ENCODE measurements at places on chromosomes 6 and 20.

- H3K27ac ChIP-seq: no peak overlapping the region
- peaks cover 6% of the 10 kb centered on the region for H3K4me1 ChIP-seq
- H3K4me3 ChIP-seq: no peak overlapping the region
- H3K36me3 ChIP-seq: no peaks in the 10 kb centered on the region
- DNase-seq: no peak
These were observed 112.8 kb downstream of the SAMD5 start for GRCh38 chr6:147621263-147621662.

- no peak for DNase-seq
- no peaks in the 10 kb centered on the region for H3K27me3 ChIP-seq
- H3K27ac ChIP-seq: no peak overlapping the region
These were observed 14.8 kb downstream of the FAXC start for GRCh38 chr6:99334526-99335127.

DNA sequence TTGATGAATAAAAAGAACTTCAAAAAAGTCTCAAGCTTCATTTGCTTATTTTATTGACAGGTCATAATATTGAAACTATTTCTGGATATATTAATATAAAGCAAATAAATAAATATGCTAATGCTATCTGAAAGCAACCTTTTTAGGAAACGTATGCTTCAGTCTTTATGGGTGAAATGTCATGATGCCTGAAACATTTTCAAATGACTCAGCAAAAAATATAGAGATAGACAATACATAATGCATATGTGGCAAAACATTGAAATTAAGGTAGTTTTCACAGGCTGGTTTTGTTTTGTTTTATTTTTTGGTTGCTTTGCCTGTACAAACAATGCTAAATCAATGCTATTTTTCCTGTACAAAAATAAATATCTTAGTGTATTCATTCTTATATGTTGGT, 194.4 kb upstream of the PLCB4 start:
- no peak overlapping the region for H3K4me3 ChIP-seq
- H3K36me3 ChIP-seq: no peaks in the 10 kb centered on the region
- no peak overlapping the region for H3K27ac ChIP-seq
- H3K27me3 ChIP-seq: no peaks in the 10 kb centered on the region
- no peak for DNase-seq

GRCh38 chr6:111837007-111837406, 36.2 kb downstream of the FYN start:
- H3K4me1 ChIP-seq: peaks cover 35% of the 10 kb centered on the region
- DNase-seq: no peak
- no peak overlapping the region for H3K4me3 ChIP-seq
- H3K27me3 ChIP-seq: no peaks in the 10 kb centered on the region

DNA sequence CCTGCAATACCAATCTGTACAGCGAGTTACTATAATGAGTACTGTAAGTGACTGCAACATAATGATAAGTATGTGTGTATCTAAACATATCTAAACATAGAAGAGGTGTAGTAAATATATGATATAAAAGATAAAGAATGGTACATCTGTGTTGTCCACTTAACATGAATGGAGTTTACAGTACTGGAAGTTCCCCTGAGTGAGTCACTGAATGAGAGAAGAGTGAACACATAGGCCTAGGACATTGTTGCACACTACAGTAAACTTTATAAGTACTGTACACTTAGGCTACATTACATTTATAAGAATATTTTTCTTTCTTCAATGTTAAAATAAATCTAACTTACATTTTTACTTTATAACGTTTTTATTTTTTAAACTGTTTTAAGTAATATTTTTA, 380.4 kb downstream of the MMUT start:
- no peaks in the 10 kb centered on the region for H3K27me3 ChIP-seq
- H3K27ac ChIP-seq: no peak overlapping the region
- no peak for DNase-seq

DNA sequence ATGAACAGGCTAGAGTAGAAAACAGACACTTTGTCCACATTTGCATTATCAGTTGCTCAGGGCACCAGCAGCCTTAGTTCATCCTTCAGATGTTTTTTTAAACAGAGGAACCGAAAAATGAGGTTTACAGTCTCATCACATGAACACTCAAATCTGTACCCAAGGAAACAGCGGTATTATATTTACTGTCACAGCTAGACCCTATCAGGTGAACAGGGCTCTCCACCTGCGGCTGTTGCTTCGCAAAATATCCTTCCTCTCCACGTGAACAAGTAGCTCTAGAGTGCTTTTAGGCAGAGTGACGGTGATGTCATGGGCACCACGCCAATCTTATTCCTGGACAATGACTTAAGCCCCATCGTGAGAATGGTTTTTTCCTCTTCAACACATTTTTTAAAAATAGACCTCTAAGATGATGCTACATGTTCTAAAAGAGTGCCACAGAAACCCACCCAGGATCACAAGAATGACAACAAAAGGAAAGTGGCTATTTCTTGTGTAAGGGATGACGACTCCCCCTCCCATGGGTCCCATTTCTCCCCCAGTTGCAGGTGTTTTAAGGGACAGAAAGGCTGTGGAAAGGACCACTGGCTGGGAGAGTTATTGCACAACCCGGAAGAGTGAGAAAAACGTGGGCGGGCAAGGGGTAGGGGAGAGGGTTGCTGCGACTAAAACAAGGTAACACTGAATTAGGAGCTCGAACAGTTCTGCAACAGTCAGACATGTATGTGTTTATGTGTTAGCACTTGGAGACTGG, 77.7 kb downstream of the EFHC1 start:
- DNase-seq: no peak
- H3K4me1 ChIP-seq: no peaks in the 10 kb centered on the region
- no peak overlapping the region for H3K27ac ChIP-seq
- H3K27me3 ChIP-seq: no peaks in the 10 kb centered on the region

DNA sequence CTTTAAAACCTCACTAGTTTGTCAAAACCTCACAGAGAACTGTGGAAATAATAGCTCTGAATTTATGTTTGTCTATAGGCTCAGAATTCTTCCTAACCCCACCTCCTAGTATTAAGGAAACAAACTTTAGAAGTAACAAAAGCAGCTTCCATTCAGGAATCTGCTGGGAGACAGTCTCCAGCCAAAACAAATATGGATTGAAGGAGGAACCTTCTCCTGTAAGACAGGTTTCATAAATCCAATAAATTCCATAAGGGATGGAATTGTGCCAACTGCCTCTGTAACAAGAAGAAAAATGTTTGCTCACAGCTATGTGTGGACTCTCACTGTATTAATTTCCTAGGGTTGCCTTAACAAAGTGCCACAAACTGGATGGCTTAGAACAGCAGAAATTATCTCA, 7.5 kb downstream of the SYCP2 start:
- no peak overlapping the region for H3K4me3 ChIP-seq
- no peaks in the 10 kb centered on the region for H3K27me3 ChIP-seq
- H3K36me3 ChIP-seq: no peaks in the 10 kb centered on the region
- H3K4me1 ChIP-seq: peaks cover 13% of the 10 kb centered on the region

GRCh38 chr6:44617416-44617815, 229.9 kb downstream of the CDC5L start:
- no peaks in the 10 kb centered on the region for H3K4me1 ChIP-seq
- H3K27ac ChIP-seq: no peak overlapping the region
- no peak for DNase-seq

GRCh38 chr6:17165383-17165782, 63.5 kb downstream of the STMND1 start:
- no peak overlapping the region for H3K27ac ChIP-seq
- peaks cover 3% of the 10 kb centered on the region for H3K36me3 ChIP-seq
- H3K4me3 ChIP-seq: no peak overlapping the region
- peaks cover 2% of the 10 kb centered on the region for H3K27me3 ChIP-seq
- DNase-seq: no peak
- peaks cover 6% of the 10 kb centered on the region for H3K4me1 ChIP-seq

DNA sequence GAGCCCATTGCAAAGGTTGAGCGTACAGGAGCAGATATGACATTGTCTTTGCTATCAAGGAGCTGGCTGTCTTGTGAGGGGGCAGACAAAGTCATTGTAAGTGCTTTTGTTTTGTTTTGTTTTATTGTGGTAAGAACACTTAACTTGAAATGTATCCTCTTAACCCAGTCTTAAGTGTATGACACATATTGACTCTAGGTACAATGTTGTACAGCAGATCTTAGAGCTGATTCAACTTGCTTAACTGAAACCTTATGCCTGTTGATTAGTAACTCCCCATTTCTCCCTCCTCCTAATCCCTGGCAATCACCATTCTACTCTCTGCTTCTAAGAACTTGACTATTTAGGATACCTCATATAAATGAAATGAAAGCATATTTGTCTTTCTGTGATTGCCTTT, 429.0 kb downstream of the BMP2 start:
- no peak for DNase-seq
- no peak overlapping the region for H3K4me3 ChIP-seq
- peaks cover 6% of the 10 kb centered on the region for H3K27me3 ChIP-seq
- no peaks in the 10 kb centered on the region for H3K36me3 ChIP-seq

GRCh38 chr6:92354270-92354829, 1065.0 kb downstream of the EPHA7 start:
- DNase-seq: no peak
- no peaks in the 10 kb centered on the region for H3K4me1 ChIP-seq
- H3K4me3 ChIP-seq: no peak overlapping the region

DNA sequence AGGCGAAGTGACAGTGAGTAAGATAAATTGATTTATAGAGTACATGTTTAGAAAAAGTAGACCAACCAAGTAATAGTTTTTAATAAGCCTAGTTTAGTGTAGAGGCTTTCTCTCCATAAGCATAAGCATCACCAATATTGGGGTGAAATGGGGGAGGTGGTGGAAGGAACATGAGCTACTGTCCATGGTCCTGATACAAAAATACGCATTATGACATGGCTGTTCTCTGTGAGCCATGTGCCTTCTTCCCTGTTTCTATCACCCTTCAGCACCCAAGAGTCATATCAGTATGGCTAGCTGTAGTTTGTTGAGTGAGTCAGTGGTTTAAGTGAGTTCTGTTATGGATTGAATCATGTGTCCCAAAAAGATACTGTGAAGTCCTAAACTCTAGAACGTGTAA, 150.8 kb downstream of the EDN1 start:
- H3K4me1 ChIP-seq: no peaks in the 10 kb centered on the region
- H3K27me3 ChIP-seq: peaks cover 14% of the 10 kb centered on the region
- no peaks in the 10 kb centered on the region for H3K36me3 ChIP-seq
- no peak overlapping the region for H3K27ac ChIP-seq
- DNase-seq: no peak
- H3K4me3 ChIP-seq: no peak overlapping the region

DNA sequence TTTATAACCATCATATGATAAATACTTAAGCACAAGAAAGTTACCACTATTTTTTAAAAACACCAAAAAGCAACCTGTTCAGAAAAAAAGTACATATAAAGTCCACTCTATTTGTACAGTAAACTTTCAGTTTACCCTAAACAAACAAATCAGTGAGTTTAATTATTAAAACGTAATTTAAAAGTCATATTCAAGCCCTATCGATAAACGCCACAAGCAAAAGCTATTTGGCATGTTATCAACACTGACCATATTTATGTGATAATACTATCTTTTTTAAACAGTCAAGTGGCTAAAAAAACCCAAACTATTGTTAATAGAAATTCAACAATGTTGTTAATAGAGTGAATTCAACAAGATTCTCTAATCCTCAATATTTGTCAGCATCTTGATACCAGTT, 1.9 kb downstream of the KATNA1 start:
- DNase-seq: no peak
- H3K4me3 ChIP-seq: peak overlapping the region; percentile 47
- peaks cover 16% of the 10 kb centered on the region for H3K27me3 ChIP-seq
- H3K27ac ChIP-seq: no peak overlapping the region

DNA sequence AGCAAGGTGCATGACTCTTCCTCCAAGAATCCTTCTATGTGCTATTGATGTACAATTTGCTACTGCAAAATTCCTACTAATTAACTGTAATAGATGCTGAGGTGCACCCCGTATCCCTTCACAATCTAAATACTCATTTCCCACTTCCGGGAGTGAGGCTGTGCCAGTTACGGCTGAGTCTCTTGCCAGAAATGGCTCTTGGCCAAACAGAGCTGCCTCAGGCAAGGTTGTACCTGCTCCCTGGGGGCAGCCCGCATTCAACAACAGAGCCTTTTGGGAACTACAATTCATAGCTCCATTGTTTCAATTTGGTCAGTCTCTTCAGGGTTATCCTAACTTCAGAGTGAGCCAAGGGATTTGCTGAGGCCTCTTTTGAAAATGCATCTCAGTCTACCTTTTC, 789.8 kb upstream of the MAP3K7 start:
- no peaks in the 10 kb centered on the region for H3K36me3 ChIP-seq
- H3K27me3 ChIP-seq: no peaks in the 10 kb centered on the region
- H3K27ac ChIP-seq: no peak overlapping the region
- no peak overlapping the region for H3K4me3 ChIP-seq

DNA sequence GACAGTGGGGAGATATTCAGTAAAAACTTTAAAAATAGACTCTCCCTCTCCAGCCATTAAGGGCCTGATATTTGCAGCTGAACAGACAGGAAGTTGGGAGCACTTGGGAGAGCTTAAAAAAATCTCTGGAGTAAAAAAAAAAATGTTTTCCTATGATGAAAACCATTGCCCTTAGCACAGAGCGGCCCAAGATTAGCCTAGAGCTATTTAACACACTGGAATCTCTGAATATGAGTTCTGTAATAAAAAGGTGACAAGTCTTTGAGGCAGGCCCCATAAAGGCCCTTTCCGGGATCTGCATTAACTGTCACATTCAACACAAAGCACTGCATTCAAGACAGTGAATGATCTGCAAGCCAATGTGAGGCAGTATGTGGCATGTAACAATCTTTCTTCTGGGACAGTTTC, 393.7 kb downstream of the ZFAND3 start:
- H3K27me3 ChIP-seq: no peaks in the 10 kb centered on the region
- no peaks in the 10 kb centered on the region for H3K36me3 ChIP-seq
- H3K27ac ChIP-seq: peak overlapping the region; percentile 95
- H3K4me1 ChIP-seq: peaks cover 59% of the 10 kb centered on the region
- peak overlapping the region; percentile 4 for H3K4me3 ChIP-seq
- DNase-seq: no peak

DNA sequence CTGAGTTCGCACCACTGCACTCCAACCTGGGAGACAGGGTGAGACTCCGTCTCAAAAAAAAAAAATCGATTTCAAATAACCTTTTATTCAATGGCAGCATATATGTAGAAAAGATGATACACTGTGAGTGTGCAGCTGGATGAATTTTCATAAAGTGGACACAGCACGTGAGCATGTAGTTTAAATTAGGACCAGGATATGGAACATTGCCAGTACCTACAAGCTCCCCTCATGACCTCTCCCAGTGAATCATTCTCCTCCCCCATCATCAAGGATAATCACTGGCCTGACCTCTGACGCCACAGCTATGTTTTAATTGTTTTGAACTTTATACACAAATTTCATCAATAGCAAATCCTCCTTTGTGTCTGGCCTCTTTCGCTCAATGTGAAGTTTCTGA, 53.8 kb upstream of the HDAC2 start:
- no peaks in the 10 kb centered on the region for H3K4me1 ChIP-seq
- H3K27me3 ChIP-seq: no peaks in the 10 kb centered on the region
- no peak for DNase-seq
- H3K4me3 ChIP-seq: no peak overlapping the region

DNA sequence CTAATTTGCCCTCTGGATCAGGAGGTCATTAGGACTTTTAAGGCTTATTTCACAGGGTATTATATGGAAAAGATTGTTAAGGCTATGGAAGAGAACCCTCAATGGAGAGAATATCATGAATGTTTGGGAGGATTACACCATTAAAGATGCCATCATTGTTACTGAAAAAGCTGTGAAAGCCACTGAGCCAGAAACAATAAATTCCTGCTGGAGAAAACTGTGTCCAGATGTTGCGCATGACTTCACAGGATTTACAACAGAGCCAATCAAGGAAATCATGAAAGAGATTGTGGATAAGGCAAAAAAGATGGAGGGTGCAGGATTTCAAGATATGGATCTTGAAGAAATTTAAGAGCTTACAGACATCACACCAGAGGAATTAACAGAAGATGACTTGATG, 798.3 kb upstream of the SLC35B3 start:
- H3K36me3 ChIP-seq: no peaks in the 10 kb centered on the region
- no peak overlapping the region for H3K4me3 ChIP-seq
- H3K27me3 ChIP-seq: no peaks in the 10 kb centered on the region
- no peak for DNase-seq
- no peak overlapping the region for H3K27ac ChIP-seq
